ENCODE measurements at places on chromosomes 6 and 20.

DNA sequence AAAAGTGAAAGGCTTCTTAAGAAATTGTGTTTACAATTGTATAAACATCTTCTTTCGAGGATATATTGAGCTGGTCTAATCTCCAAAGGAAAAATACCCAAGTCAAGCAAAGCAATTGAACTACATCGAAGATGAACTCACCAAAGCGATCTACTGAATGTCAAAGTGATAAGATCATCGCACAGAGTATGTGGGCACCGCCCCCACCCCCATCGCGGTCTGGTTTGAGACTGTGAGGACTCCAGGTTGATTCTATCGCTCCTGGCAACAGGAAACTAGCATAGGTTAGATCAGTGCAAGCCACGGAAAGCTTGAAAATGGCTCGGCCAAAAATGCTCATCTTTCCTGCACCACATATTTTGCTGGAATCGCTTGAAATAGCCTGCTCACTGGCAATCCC is 133.2 kb upstream of the RPS6KA2 start:
- no peak for DNase-seq

- DNase-seq: no peak
Observed at GRCh38 chr6:108667993-108668392, 107.3 kb downstream of the FOXO3 start.

GRCh38 chr6:135147637-135148592 is 33.2 kb upstream of the MYB start:
- DNase-seq: no peak

- no peak for DNase-seq
Observed at GRCh38 chr20:26135325-26136110, 438.9 kb upstream of the ZNF337 start.

- no peak for DNase-seq
Observed at GRCh38 chr20:39431091-39431880, 469.1 kb downstream of the DHX35 start.

All from AG09319 (cell line).